Activated CD8-positive, alpha-beta memory T cell treated with anti-CD3 and anti-CD28 coated beads, Interleukin-2, amount 50 U/mL, for 48 hours (primary cell): ENCODE measurements at places on chromosomes 7 and 10.
A peak's percentile ranks its signal among the peaks of the same experiment; 100 is the strongest.

DNA sequence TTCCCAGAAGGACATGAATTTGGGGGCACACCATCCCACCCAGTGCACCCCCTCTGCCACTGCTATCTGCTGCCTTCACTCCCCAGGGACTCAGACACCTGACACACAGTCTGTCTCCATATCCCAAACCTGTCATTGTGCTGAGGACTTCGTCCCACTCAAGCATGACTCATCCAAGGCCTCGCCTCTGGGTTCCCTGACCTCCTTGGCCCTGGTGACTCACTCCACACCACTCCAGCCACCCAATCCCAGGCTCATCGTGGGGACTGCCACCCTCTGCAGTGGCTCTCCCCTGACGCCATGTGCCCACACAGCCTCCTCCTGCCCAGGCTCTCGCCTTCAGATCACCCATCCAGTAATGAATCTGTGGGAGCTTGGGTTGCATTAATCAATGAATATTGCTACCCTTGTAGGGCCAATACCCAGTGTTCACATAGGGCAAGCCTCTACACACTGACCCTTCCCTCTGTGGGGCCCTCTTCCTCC lies 6.6 kb upstream of the INSIG1 start:
- DNase-seq: peak; percentile 59

DNA sequence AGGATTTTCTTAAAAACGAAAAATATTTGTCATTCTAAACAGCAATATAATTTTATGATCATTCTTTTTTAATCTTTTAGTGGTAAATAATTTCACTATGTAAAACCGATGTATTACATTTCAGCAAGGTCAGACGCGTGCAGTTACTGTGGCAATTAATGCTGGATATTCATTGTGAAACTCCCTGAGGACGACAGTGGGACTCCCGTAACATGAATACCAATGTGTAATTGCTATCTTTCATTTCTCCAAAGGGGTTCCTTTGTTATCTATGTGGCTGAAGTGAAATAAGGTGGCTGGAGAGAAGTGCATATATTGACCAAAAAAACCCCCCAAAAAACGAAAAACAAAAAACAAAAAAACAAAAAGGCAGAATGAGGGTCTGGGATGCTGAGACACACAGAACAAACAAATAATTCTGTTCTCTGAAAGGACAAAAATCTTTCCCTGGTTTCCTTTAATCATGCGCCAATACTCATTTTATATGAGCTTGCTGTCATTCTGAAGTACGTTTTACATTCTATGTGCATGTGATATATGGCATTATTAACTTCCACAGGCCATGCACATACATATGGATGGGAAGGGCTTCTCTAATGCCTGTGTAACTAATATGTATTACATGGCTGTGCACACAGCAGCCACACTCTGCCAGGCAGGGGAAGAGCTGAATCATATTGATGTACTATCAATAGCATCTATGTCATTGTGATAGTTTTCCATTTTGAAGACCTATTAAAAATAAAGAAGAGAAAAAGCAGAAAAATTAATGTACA lies 161.4 kb downstream of the RAPGEF5 start:
- no peak for DNase-seq

GRCh38 chr7:1329966-1330800 lies 97.5 kb downstream of the UNCX start:
- no peak for DNase-seq

DNA sequence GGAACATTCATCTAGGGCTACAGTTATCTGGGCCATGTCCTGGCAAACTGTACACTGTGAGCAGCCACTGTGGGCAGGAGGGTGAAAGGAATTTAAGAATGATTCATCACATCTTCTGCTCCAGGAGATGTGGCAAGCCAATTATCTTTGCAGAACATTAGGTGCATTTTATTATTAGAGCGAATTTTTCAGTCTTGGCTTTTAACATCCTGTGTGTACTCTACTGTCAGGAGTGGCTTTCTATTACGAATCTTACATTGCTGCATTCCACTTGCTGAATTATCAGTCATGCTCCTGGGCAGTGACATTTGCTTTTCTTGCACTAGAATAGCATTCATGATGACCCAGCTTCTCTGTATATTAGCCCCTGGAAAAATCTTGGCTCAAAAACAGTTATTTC lies 109.2 kb upstream of the TARP start:
- DNase-seq: no peak

DNA sequence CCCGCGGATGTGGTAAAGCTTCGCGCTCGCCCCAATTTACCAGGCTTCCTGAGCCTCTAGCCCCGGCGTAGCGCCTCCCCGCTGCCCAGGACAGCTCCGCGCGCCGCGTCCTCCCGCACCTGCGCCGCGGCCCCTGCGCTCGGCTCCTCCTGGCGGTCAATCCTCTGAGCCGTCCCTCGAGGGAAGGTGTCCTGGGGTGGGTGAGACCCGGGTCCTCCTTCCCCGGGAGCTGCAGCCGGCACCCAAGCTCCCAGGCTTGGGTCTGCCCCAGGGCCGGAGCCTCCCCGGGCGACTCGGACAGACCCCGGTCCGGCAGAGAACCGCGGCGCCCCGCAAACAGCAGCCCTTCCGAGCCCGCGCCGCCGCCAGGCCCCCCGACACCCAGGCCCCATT lies 512 bp downstream of the OSBPL3 start:
- peak; percentile 89 for DNase-seq

DNA sequence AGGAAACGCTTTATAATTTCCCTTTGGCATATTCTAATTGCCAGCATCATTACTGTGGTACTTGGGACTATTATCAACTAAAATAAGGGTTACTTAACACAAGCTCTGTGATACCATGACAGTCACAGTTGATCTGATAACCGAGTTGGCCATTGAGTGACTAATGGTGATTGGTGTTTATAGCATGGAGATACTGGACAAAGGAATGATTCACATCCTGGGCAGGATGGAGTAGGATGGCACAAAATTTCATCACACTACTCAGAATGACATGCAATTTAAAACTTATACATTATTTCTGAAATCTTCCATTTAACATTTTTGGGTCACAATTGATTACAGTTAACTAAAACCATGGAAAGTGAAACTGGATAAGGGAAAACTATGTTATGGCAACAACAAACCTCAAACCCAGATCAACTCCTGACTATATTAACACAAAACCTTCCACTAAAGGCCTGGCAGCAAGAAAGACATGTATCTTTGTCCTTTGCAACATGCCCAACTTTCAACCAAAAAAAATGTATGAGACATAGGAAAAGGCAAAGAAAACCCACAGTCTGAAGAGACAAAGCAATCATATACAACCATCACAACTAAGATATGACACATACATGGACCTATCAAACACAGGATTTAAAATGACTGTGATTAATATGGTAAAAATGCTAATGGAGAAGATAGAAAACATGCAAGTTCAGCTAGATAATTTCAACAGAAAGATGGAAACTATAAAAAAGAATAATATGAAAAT lies 208.5 kb upstream of the NRP1 start:
- DNase-seq: no peak

GRCh38 chr10:43965918-43966570 lies 317.4 kb upstream of the ZNF32 start:
- DNase-seq: no peak

DNA sequence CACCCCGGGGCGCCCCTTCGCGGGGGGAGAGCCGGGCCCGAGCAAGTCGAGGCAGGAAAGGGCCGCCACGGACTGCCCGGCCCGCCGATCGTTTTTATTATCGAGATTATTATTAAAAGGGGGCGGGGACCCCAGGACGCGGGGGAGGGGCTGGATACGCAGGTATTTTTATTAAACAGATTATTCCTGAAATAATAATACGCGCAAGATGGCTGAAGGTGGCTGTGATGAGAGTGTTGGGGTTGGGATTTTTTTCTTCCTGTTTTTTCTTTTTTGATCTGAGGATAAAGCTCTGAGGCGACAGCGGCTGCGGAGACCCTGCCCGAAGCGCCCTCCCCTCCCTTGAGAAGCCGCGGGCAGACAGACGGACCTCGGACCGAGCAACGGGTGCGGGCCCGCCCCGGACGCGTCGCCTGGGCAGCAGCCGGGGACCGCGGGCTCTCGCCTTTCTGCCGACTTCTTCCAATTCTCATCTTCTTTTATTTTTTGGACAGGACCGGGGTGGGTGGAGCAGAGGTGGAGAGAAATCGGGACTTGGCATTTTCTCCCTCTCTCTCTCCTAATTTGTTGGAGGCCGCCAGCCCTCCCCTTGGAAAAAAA lies 1.4 kb upstream of the TRIM8 start:
- DNase-seq: peak; percentile 70

- no peak for DNase-seq
These were observed 38.4 kb downstream of the SLC39A12 start for GRCh38 chr10:17989908-17990767.

- DNase-seq: no peak
These were observed 28.9 kb downstream of the HTRA1 start for GRCh38 chr10:122490268-122490667.

DNA sequence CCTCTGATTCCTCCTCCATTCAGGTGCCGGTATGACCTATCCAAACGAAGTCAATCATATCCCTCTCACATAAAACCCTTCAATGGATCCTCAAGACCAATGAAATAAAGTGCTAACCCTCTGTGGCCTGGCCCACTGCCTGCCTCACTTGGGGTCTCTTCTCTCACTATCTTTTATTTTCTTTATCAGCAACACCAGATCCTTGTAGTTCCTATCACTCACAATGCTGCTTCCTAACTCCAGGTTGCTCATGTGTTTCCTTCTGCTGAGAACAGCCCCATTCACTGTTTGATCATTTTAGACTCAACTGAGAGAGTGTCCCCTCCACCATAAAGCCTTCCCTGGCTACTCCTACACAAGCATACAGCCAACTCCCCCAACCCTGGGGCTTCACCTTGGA lies 180.6 kb downstream of the DOCK4 start:
- DNase-seq: no peak

DNA sequence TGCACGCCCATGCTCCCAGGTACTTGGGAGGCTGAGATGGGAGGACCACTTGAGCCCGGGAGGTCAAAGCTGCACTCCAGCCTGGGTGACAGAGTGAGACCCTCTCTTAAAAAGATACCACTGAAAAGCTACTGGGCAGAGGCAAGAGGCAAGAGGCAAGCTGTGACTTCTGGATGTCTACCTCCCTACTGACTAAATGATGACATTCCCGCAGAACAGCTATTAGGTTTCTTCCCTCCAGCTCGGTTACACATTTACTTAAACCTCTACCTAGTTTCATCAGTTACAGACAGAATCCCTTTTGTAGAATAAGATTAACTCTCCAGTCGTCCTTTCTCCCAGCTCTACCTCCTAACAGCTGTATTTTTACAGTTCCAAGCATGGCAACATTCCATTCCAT lies 21.2 kb downstream of the RHEB start:
- no peak for DNase-seq

- DNase-seq: no peak
These were observed 62.7 kb downstream of the ADRA2A start for GRCh38 chr10:111139567-111139966.

DNA sequence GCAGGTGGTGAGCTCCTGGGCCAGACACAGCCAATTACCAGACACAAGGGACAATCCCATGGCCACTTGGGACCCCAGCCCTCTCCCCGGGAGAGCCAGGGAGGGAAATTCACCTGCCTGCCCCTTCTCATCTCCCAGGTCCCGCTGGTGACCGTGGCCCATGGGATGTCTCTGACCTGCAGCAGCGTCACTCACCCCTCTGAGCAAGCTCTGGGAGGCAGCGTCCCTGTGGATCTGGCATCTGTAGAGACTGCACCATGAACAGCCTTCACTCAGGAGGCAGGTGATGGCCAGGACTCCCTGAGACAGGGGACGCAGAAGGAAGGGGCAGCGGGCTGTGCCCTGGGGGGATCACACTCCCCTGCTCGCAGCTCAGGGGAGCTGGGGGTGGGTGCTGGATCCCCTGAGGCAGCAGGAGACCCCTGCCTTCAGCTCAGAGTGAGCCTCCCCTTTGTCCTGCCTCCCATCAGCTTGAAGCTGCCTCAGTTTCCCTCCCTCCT lies 90.8 kb downstream of the FOXL3 start:
- DNase-seq: peak; percentile 56

GRCh38 chr7:74149603-74150002 lies 24.6 kb upstream of the EIF4H start:
- no peak for DNase-seq

- DNase-seq: no peak
These were observed 486.3 kb downstream of the ACTR3B start for GRCh38 chr7:153245809-153246208.

- DNase-seq: no peak
These were observed 158.0 kb upstream of the NPVF start for GRCh38 chr7:25386311-25386744.

GRCh38 chr7:45007106-45007505 lies 7.1 kb downstream of the CCM2 start:
- no peak for DNase-seq

DNA sequence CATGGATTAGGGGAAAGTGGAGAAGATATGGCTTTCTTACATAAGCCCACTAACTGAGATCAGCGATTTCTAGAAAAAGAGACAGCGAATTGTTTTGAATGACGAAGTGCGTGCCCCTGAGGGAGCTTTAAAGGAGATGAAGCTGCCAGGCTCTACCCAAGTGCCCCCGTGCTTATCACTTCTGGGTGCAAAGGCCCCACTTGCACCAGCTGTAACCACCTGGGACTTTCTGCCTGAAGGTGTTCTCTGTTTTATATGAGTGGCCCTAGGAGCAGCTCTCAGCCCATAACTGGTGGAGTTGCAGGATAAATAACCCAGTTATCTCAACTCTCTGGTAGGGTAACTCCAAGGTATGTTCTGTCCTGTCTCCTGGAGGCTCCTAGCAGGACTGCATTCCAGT lies 20.4 kb upstream of the CARD11 start:
- no peak for DNase-seq

- DNase-seq: no peak
These were observed 41.3 kb upstream of the FAM180A start for GRCh38 chr7:135789956-135790355.

DNA sequence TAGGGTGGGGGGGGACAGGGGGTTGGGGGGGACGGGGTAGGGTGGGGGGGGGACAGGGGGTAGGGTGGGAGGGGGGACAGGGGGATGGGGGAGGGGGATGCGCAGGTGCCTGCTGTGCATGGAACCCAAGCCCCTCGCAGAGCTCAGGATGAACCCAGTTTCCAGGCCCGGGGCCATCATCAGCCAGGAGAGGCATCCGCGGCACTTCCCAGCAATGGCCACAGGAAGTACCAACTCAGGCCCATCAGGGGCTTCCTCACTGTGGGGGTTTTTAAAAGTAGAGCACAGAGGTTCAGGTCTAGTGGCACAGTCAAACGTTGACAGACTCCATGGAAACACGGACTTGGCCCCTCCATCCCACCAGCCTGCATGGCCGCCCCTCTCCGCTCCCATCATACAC lies 172.7 kb downstream of the DIP2C start:
- no peak for DNase-seq
